ENCODE measurements at places on chromosomes 3 and 15. TPM values are rescaled to one million over a fixed set of nuclear protein-coding genes. Genes with fewer than 3 reads are reported as not detected.

DZIP1L gene
- 6.6 TPM for total RNA-seq

TMEM207 gene
- total RNA-seq, result not detected

GOLGA6L4 gene
- 3.6 TPM for total RNA-seq

IMPG2 gene
- 0.07 TPM for total RNA-seq

GRCh38 chr3:188798556-188799145, 373.1 kb upstream of the TPRG1 start:
- no peak for DNase-seq

DNA sequence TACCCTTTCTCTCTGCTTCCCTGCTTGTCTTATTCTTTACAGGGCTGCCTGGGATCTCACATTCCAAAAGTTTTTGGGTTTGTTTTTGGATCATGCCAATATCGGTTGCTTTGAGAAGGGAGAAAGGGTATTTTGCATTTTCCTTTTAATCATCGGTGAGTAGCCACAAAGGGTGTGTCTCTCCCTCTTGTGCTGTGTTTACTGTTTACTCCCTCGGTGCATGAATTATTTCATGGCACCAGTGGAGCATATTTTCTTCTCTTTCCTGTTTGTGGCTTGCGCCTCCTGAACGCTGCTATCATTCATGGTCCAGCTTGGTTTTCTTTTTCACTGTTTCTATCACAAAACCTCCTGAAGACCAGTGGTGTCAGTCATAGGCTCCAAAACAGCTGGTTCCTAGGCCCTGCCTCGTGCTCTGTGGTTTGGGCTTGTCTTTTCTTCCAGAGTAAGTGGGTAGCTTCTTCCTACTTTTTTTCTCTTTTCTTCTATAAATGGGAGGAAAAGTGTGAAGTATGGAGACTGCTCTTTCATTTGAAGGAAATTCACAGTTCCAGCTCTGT, 54.9 kb downstream of the IGF1R start:
- DNase-seq, result no peak

DNA sequence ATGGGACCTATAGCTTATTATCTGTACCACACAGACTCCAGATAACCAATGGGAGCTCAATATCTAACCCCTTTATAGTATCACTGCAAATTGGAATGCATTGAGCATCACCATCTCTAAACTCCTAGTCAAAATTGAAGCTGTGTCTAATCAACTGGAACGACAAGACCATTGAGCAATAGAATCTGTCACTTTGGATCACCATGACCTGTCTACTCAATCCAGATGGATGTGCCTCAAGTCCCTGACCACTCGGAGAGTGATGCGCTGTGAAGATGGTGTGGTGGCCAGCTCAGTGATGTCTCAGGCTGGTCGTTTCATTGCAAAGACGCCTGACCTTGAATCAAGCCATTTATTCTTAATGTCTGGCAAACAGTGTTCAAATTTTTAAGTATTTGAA, 160.5 kb downstream of the SEMA6D start:
- DNase-seq, result no peak

DNA sequence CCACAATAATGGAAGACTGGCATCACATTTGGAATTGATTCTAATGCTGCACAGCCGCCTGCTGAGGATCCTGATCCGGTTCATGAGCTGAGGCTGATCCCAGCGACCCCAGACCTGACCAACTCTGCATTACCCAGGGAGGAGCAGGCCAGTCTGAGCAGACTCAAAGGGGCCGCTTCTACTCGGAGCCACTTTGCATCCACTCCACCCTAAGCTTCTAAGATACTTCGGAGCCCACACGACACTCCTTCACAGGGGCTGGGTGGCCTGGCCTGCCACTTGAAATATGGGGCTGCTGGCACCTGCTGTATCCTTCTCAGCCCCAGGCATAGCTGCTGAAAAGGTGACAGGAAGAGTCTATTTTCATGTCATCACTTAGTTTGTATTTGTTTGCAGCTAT, 33.2 kb upstream of the NSMCE3 start:
- no peak for DNase-seq

- DNase-seq, result no peak
Observed at GRCh38 chr15:34613301-34613700, 29.9 kb upstream of the GOLGA8B start.

GRCh38 chr3:109806929-109807328, 469.6 kb upstream of the DPPA4 start:
- DNase-seq, result no peak

DNA sequence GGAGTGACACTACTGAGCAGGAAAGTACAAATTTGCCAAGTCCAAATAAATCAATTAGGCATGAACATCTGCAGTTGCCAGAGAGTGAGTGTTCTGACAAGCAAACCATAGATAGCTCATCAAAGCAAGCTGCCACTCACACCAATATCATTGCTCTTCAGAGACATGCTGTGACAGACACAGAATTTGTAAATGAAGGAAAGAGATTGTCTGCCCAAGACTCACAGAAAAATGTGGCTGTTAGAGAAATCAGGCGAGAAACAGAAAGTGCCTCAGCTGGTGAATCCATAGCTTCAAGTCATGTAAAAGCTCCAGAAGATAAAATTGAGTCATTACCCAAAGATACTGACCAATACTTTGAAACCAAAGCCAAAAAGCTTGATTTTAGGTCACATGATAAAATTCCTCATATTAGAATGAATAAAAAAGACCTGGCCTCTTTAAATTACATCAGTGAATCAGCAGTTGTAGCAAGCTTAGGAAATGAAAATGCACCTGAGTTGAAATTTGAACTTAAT, 50.8 kb downstream of the CRYBG3 start:
- DNase-seq, result no peak

GRCh38 chr3:184180165-184180564, 5.5 kb downstream of the AP2M1 start:
- DNase-seq, result no peak

DNA sequence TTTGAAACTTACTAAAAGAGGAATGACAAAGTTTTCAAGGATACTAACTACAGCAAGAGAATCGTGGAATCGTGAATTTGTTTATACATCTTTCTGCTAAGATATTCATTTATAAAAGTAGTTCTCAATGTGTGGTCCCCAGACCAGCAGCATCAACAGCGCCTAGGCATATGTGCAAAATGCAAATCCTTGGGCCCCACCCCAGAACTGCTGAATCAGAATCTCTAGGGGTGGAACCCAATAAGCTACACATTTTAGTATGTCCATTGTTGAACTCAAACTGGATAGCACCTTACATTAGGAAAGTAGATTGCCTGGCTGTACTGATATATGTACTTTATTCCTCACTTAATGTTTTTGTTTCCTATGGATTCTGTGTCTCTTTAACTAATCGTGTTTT, 346.0 kb downstream of the MFSD1 start:
- no peak for DNase-seq
